Stimulated activated CD4-positive, alpha-beta T cell treated with anti-CD3 and anti-CD28 coated beads, Interleukin-15, amount 100 ng/mL, for 1 hour (primary cell): ENCODE measurements at places on chromosomes 7 and 10.
A peak's percentile ranks its signal among the peaks of the same experiment; 100 is the strongest.

- no peak for DNase-seq
These were observed 162.1 kb downstream of the NRG3 start for GRCh38 chr10:82037076-82037475.

- no peak for DNase-seq
These were observed 104.9 kb downstream of the CDK14 start for GRCh38 chr7:90701021-90701420.

DNA sequence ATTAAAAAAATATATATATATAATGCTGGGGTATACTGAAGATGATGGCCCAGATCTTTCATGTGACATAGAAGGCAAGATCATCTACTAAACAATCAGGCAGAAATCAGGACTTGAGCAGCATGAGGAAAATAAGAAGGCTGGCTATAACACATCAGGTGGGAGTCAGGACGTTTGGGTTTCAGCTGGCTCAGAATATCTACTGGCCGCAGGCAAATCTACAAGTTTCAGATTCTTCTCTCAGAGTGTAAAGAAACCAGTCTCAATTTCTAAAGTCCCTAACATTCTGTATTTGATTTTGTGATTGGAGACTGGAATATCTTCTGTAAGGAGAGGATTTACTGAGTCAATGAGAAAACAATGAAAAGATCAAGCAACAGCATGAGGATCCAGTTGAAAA lies 37.7 kb upstream of the FAM3C start:
- DNase-seq: no peak

GRCh38 chr7:125857606-125858005 lies 928.0 kb upstream of the POT1 start:
- DNase-seq: no peak

GRCh38 chr10:63264617-63265221 lies 131.6 kb downstream of the NRBF2 start:
- no peak for DNase-seq

- DNase-seq: peak; percentile 99
These were observed at the start of gene PDIA4 for GRCh38 chr7:149028346-149029109. Gene PDIA4, minus strand, starts transcription at chr7:149028505. Its CDS starts 97 bp downstream, at chr7:149028408.

GRCh38 chr7:130662426-130662825 lies 6.1 kb downstream of the COPG2 start:
- no peak for DNase-seq

DNA sequence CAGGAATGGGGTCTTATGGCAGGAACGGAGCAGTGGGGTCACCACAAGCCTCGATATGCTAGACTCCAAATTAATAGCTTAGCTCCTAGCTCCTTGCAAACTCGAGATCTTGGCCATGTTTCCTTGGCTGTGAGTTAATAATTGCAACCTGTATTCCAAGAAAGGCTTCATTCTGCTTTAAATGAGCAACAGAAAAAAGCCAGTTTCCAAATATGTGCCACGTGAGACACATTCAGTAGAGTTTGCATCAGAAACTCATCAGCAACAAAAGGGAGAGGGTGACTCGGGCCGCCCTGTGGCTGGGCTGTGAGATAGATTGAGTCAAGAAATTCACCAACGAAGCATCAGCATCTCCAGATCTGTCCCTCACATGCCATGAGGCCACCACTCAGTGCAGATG lies 112.0 kb downstream of the NPTX2 start:
- no peak for DNase-seq

- no peak for DNase-seq
These were observed 171.1 kb downstream of the TCF7L2 start for GRCh38 chr10:113121153-113121552.

DNA sequence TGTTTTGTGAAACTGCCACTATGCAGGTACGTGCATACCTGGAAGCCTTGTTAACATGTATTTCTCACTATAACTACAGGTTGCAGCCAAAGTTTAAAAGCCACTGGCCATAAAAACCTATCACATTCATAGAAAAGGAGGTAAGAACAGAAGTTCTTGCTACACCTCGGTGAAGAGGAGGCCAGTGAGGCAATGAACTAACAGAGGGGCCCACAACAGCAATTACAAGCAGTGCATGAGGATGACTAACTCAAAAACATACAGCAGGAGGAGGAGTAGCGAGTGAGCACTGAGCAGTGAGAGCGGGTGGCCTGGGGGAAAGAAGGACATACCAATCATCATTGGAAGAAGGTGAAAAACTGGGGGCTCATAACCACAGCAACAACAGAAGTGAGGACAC lies 51.6 kb downstream of the NUDCD3 start:
- no peak for DNase-seq

- no peak for DNase-seq
These were observed 90.1 kb downstream of the RTKN2 start for GRCh38 chr10:62178568-62178967.
